ENCODE measurements at places on chromosomes 2 and 18.

DNA sequence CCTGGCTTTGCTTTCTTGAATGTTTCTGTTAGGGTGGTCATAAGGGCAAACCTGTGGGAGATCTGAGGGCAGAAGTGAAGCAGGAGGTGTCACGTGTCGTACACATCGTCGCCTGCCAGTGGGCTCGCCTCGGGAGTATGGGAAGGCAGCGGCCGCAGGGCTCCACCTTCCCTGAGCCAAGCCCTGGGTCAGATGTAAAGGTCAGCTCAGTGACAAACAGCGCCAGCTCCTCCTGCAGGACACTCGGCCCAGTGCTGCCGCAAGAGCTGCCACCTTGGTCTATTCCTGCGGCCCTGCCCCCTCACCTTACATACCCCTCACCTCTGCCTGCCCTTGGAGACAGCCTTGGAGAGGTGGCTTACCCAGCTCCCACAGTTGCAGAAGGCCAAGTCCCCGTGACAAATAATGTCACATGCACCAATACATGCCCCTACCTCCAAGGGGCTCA is 64.2 kb downstream of the PSMG2 start:
- DNase-seq: no peak

DNA sequence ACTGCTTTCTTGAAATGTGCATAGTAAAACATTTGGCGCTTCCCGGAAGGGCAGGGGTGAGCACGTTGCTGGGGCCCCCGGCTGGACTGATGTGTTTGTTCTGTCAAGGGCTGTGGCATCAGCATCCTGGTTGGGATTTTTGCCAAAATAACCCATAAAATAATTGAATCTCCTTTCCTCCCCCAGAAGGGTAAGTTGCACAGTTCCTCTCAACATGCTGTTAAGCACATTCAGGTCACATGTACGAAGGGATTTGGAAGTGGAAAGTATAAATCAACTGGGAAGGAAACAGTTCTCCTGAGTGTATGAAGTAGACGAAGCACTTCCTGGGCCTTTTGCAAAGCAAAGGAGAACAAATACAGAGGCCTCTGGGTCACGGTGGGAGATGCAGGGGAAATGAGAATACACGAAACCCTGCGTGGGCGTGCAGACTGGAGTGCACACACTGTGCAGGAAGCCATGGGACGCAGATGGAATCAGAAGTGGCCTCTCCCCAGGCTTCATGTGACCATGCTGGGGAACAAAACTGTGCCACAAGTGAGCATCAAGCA is 183.9 kb downstream of the LPIN1 start:
- no peak for DNase-seq

- DNase-seq: no peak
Observed at GRCh38 chr2:56348392-56349210, 164.8 kb downstream of the CCDC85A start.

GRCh38 chr2:57987835-57988573 is 58.6 kb upstream of the VRK2 start:
- DNase-seq: no peak

- peak; percentile 68 for DNase-seq
Observed at GRCh38 chr2:239954166-239955086, 70.7 kb downstream of the NDUFA10 start.

GRCh38 chr2:96870626-96871255 is 861 bp upstream of the SEMA4C start:
- DNase-seq: no peak

DNA sequence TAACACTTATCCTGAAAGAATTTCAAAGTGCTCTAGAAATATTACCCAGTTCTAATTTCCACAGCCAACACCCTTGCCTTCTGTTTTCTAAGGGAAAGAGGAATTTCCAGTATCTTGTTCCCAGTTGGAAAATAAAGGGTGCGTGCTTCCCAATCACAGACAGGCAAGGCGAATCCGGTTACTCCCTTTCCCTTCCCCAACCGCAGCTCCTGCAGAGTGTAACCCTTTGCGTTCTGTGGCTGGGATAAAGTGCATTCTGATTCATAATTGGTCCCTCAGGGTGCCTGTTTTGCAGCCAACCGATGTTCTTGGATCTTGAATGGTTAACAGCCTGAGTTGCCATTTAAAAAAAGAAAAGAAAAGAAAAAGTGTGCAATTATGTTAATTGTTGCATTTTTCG is 40.6 kb upstream of the PGAP1 start:
- no peak for DNase-seq

DNA sequence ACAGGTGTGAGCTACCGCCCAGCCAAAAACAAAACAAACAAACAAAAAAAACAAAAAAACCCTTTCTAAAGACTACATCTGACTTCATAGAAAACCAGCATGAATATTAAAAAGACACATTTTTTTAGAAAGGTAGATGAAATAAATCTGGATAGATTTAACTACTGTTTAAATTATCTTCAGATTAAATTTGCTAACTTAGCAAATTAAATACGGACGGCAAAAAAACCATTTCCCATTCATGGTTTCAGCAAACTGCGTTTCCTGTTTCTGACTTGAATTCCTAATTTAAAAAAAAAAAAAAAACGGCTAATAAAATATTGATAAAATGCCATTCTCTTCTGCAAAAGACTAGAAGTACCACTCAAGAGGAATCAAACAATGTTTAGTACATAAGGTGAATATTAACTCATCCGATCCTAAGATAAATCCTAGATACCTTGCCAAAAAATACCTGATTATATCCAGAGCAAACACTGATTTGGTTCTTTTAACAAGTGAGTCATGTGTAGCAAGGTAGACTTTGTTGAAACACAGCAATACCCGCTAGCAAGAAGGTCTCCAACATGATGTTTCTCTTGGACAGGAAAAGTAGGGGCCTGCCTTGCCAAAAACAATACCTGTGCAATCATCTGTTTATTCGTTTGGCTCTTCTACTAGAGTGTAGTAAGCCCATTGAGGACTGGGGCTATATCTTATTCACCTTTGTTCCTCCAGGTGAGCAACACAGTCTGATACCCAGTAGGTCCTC is 96.2 kb downstream of the BARD1 start:
- no peak for DNase-seq

DNA sequence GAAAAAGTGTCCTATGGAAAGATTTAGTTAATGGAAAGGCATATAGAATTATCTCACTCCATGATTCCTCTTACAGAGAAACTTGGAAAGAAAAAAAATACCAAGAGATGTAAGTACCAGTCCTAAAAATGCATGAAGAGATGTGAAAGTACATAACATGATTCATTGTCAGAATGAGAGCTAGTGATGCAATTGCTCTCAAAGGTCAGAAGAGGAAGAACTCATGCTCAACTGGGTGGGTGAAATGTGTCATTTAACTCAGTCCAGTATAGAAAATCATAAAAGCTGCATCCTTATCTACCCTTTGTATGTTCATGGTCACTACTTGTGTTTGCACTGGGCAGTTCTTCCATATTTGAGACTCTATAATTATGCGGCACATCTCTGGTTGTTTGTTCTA is 300.0 kb upstream of the PIK3C3 start:
- no peak for DNase-seq

- DNase-seq: no peak
Observed at GRCh38 chr2:189086710-189087109, 92.9 kb downstream of the COL5A2 start.
